ENCODE measurements at places on chromosomes 2 and 18. TPM values are rescaled to one million over a fixed set of nuclear protein-coding genes. Genes with fewer than 3 reads are reported as not detected.

COLEC12 gene
- total RNA-seq = 5.4 TPM

DNA sequence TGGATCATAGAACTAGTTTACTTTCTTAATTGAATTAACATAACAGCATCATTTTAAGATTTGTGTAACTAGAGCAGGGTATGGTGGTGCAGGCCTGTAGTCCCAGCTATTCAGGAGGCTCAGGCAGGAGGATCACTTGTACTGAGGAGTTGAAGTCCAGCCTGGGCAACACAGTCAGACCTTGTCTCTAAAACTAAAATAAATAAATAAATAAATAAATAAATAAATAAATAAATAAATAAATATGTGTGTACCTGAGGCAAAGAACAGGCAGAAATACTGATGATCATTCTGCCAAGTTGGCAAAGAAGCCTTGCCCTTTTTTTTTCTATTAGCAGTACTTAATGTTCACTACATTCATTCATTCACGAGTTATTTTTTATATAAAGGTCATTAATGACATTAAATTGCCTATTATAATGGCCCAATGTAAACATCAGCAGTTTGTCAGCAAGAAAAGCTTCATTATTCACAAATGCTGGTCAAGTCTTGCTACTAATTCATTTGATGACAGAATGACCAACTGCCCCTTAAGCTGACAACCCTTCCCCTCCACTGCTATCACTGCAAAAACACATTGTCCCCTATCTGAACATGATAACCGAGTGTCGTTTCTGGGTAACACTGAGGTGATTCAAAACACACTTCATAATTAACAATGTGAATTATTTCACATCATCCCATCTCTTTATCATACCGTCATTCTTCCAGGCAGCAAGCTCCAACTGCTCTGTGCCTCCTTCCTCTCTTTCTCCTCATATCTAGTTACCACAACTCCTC lies 39.0 kb downstream of the ARL5A start:
- H3K36me3 ChIP-seq = peaks cover 13% of the 10 kb centered on the region

DNA sequence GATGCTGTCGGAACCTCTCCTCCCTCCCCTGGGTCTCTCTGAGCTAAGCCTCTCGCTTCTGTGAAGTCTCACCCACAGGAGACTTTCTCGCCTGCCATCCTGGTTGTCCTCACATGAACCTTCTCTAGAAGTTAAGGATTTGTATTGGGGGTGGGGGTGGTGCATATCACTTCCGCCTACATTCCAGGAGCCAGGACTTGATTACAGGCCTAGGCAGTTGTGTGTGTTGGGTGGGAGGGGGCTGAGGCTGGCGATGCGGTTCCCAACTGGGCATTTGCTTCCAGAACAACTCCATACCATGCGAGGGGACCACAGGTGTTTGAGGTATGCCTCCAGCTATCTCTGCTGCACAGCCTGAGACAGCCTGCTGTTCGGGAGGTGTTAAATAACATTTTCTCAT lies 56.8 kb upstream of the MGAT4A start:
- H3K4me1 ChIP-seq = no peaks in the 10 kb centered on the region
- no peaks in the 10 kb centered on the region for H3K36me3 ChIP-seq
- H3K4me3 ChIP-seq = no peak overlapping the region

- DNase-seq = no peak
- H3K27me3 ChIP-seq = no peaks in the 10 kb centered on the region
Measured at GRCh38 chr2:147989809-147990403, 30.6 kb downstream of the ORC4 start.

Data from suprapubic skin (tissue), 4 donors.